ENCODE measurements at places on chromosomes 6 and 20.
A peak's percentile ranks its signal among the peaks of the same experiment; 100 is the strongest.

DNA sequence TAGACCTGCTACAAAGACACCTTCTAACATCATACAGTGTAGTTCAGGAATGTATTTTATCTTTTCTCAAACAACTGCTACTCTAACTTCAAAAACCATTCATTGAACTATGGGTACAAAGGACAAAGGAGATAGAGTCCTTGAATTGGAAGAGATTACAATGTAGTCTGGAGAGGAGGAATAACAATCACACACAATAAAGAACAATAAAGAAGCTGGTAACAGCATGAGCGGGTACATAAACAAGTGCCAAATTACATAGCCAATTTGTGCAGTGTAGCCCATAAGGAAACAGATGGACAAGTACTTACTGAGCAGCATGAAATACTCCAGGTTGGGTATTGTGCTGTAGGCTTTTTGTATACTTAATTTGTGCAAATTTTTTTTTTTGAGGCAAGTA is 44.3 kb downstream of the OSTM1 start:
- no peak for DNase-seq

GRCh38 chr6:37942606-37943376 is 123.3 kb downstream of the ZFAND3 start:
- DNase-seq, result no peak

DNA sequence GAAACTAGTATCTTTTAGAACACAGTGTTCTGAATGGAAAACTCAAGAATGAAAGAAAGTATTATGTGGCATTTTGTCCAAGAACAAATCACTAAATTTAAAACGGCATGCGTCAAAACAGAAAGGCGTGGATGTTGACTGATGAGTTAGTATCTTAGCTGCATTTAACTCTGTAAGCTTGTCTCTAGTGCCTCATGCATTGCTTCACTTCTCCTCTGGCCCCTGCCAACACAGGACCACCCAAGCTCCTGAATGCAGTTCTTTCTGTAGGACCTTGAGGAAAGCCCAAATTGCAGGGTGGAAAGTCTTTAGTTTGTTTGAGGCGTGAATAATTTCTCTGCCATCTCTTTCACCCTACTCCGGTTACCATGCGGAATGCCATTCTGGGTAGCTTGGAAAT is 632.2 kb downstream of the COL12A1 start:
- DNase-seq, result no peak

DNA sequence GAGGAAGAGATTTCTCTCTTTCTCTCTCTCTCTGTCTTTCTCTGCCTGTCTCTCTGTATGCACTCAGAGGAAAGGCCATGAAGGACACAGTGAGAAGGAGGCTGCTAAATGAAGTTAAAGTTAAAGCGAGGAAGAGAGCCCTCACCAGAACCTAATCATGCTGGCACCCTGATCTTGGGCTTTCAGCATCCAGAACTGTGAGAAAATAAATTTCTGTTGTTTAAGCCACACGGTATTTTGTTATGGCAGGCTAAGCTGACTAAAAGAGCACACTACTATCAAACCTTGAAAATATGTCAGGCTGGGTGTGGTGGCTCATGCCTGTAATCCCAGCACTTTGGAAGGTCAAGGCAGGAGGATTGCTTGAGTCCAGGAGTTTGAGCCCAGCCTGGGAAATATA is 8.0 kb upstream of the TCF21 start:
- DNase-seq, result no peak

DNA sequence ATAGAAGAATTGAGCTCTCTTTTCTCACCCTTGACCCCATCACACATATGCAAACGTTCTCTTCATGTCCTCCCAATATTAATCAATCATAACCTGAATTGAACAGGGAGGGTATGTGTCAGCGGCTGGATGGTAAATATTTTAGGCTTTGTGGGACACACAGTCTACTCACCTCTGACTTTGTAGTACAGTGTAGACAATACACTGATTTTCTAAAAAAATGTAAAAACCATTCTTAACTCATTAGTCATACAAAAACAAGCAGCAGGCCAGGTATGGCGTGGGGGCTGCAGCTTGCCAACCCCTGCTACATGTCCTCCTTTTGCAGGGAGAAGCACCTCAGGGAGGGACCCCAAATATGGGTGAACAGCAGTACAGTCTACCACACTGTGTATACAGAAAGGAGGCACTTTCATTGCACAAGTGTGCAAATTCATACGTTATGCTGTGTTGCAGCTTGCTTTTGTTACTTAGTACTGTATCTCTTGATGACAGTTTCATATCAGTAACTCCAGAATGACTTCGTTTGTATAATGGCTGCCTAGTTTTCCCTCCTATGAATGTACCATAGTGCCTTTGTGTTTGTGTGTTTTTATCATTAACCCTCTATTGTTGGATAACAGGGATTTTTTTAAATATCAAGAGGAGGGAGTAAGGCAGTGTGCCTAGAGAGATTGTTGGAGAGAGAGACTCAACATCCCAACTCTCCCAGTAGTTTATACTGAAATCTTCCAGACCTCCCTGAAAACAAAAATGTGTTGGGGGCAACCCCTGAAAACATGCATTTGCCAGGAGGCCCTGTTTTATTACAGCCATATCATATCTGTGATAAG is 214.3 kb downstream of the ZMYND8 start:
- DNase-seq, result no peak

- no peak for DNase-seq
Observed at GRCh38 chr20:33387177-33387576, 14.1 kb downstream of the CDK5RAP1 start.

DNA sequence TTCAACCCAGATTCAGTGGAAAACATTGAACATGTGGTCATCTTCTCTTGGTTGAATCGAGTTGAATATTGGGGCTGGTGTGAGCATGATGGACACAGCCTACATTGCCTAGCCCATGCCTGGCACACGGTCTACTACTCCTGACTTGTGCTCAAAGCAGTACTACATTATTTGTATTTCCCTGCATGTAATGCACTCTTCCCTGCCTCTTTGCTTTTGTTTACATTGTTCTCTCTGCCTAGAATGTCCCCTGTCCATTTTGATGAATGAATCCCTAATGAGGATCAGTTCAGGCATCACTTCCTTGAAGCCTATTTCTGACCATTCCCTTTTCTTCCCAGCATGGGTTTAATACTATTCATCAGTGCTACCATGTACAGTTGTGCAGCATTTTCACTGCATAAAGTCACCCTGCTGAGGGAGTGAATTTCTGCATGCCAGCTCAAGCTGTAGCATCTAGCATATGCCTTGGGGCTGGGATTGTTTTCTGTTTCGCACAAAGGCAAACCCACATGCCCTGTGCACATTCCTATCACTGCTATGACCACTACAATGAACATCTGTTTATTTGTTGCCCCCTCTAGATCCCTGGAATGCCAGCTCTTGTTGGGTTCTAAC is 75.3 kb upstream of the CCN6 start:
- DNase-seq, result no peak

GRCh38 chr6:133291671-133292070 is 50.5 kb downstream of the EYA4 start:
- DNase-seq, result no peak

- DNase-seq, result no peak
Observed at GRCh38 chr6:167276772-167277533, 14.2 kb upstream of the UNC93A start.

GRCh38 chr20:33883164-33883563 is 72.0 kb downstream of the CHMP4B start:
- DNase-seq, result no peak

DNA sequence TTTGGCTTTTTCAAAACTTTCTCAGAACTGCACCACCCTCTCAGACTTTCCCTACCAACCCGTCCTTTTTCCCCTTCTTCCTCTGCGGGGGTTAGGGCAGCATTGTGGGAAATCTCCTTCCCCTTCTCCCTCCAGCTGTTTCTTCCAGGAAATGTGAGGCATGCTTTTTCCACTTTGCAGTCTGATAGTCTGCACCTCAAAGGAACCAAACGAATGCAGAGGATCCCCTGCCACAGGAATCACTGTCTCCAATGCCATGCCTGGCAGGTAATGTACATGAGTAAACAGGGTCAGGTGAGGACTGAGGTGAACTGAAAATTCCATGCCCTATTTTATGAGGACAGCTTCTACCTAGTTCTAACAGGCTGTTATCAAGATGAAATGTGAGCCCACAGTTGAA is 218.4 kb downstream of the BCAS1 start:
- no peak for DNase-seq

- DNase-seq, result no peak
Observed at GRCh38 chr6:138161088-138161337, 726 bp upstream of the ARFGEF3 start.

GRCh38 chr20:55446301-55446700 is 559.0 kb downstream of the CBLN4 start:
- DNase-seq, result no peak

- no peak for DNase-seq
Observed at GRCh38 chr6:37653933-37654565, 43.6 kb downstream of the MDGA1 start.

GRCh38 chr6:6910734-6911295 is 196.9 kb upstream of the RREB1 start:
- DNase-seq, result no peak

DNA sequence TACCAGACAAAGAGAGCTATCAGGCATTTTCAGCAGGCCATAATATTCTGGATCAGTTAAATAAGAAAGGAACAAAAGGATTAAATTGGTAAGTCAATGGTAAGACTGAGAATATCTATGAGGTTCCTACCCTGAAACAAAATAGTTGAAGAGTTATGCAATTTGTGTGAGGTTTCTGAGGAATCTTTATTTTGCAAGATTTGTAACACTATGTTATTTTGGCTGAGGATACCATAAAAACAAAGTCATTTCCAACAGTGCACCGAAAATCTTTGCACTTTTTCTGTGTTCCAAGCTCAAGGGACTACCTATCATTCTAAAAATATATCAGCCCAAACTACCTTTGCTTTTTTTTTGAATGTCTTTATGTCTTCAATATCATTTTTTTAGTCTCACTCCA is 383.3 kb upstream of the CITED2 start:
- DNase-seq, result no peak

DNA sequence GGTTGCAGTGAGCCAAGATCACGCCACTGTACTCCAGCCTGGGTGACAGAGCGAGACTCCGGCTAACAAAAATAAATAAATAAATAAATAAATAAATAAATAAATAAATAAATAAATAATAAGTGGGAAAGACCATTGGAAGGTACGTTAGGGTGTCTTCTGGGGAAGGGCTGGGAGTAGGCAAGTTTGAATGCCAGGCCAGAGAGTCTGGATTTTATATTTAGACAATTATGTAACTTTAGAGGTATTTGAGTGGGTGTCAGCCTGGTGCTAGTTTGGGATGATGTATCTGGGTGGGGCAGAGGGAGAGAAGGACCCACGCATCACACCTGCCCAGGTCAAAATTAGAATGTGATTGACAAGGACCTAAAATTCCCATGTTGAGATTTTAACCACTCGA is 108.5 kb upstream of the PRND start:
- no peak for DNase-seq

DNA sequence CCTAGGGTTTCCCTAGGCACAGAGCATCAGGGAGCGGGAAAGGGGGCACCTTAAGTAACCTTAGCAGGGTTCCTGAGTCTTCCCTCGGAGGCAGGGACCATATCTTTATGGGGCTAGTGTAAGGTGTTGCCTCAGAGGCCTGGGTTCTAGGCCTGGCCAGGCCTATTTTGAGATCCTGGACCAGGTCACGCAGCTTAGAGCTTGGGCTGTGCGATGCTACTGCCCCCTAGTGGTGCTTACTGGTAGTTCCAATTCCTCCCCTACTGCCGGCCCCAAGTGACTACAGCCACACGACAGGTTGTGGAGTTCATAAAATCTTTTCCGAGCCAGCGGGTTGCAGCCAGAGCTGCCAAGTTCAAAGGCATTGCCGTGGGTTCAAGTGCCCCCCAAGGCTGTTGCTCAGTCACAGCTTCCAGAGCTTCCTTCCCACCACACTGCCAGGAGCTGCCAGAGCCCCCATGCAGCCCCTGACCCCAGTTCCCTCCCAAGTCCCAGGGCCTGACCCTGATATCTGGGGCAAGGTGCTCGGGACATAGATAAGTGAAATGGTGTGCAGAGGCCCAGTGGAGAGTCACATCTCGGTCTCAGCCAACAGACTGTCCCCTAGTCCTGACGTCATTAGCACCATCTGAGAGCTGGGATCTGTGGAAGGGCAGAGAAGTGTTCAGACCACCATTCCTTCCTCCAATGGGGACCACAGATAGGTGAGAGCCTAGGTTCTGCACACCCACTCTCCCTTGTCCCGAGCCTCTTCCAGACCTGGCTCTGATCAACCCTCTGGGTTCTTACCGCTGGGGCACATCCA is 3.3 kb downstream of the LRRC73 start:
- peak; percentile 62 for DNase-seq

DNA sequence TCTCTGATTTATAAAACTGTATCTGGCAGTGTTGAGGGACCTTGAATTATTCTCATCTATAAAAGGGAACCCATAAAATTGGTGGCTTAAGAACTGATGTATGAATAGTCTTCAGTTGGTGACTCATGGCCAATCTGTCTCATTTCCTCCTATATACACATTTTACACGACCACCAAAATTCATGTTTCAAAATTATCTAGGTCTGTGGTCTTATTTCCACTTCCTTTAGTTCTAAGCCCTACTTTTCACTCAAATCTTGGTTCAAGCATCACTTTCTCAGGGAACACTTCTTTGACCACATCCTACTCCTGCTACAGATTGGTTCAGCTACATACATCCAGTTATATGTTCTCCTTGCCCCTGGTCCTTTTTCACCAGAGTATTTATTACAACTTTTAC is 18.6 kb upstream of the ENPP1 start:
- no peak for DNase-seq

GRCh38 chr6:97040355-97040860 is 115.9 kb downstream of the KLHL32 start:
- no peak for DNase-seq

- DNase-seq, result no peak
Observed at GRCh38 chr6:165732696-165733488, 69.9 kb upstream of the PDE10A start.

- DNase-seq, result no peak
Observed at GRCh38 chr6:139064981-139065665, 36.6 kb downstream of the ABRACL start.

- no peak for DNase-seq
Observed at GRCh38 chr20:63225082-63225454, 9.1 kb upstream of the YTHDF1 start.

- DNase-seq, result no peak
Observed at GRCh38 chr6:89509777-89510281, 76.9 kb downstream of the ANKRD6 start.

DNA sequence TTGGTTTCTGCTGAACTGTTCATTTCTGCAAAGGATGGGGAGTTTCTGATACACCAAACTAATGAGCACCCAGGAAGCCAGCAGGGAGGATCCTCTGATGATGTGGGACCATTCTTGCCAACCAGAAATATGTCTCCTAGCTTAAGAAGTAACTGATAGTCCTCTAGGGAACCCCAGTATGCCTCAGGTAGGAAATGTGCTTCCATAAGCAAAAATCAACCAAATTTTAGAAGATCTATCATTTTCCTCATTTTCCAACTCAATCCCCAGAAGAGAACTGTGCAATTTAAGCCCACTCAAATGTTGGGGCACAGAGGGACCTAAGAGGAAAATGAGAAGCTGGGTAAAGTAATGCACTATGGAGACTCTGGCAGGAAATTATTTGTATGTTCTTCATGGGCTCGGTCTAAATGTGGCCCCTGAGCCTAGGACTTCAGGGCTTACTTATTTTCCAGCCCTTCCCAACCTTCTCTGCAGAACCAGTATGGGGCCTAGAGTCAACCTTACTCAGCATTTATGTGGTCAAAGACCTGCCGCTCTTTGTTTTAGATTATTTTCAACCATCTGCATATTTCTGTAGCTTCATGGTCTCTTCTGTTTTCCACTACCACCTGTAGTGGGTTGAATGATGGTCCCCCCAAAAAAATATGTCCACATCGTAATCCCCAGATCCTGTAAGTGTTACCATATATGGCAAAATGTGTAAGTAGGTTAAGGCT is 359.8 kb upstream of the CDH4 start:
- no peak for DNase-seq

GRCh38 chr20:35151736-35152135 is 4.6 kb upstream of the EDEM2 start:
- DNase-seq, result no peak

Data from stimulated activated CD8-positive, alpha-beta memory T cell treated with anti-CD3 and anti-CD28 coated beads, Interleukin-7, amount 100 ng/mL, for 1 hour (primary cell).